Activated naive CD4-positive, alpha-beta T cell (primary cell): ENCODE measurements at places on chromosomes 2 and 18.

DNA sequence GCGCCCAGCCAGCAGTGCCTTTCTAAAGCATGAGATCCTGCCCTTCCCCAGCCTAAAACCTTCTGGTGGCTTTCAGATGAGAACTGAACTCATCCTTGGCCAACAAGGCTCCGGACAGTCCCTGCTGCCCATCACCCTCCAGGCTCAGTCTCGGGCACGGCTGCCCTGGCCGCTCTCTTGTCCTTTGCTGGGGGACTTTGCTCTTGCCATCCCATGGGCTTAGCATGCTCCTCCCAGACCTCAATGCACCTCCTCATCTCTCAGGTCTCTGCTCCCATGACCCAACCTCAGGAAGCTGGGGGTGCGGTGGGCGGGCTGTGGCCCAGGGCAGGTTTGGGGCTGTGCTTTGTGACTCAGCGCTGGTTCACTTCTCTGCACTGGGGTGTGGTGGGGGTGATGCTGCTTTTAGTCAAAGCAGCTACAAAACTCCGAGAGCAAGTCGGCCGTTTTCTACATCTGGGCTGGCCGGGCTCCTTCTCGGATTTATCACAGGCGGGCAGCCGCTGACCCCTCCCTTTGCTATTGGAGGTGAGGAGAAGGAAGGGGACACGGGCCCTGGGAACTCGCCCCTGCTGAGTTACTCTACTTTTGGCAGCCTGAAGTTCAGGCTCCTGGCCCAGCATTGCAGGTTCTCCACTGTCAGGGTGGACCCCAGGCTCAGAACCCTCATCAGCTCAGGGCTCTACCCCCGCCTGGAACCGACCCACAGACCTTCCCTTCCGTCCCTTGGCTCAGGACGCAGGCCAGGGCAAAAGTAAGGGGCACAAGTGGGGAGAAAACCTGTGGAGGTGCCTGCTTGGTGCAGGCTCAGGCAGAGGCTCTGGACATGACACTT is 90.6 kb upstream of the TAF1B start:
- DNase-seq, result peak; percentile 24

- DNase-seq, result no peak
Observed at GRCh38 chr2:44546459-44547127, 184.8 kb downstream of the CAMKMT start.

- DNase-seq, result no peak
Observed at GRCh38 chr2:213148572-213149261, 2.7 kb downstream of the IKZF2 start.

DNA sequence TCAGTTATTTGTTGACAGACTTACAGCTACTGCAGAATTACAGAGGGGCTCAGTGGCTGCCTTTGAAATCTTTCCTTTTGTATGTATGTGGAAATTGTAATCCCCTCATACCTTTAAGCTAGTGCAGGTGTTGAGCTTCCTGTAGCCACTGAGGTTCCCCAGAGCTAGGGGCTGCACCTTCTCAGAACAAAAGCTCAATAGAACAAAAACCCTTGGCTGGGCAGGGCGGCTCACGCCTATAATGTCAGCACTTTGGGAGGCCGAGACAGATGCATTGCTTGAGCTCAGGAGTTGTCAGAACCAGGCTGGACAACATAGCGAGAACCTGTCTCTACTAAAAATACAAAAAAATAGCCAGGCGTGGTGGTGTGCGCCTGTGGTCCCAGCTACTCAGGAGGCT is 41.3 kb upstream of the CHMP1B start:
- DNase-seq, result no peak
